ENCODE measurements at places on chromosomes 7 and 10.

- no peak for DNase-seq
These were observed 124.3 kb upstream of the WNT16 start for GRCh38 chr7:121204537-121204936.

DNA sequence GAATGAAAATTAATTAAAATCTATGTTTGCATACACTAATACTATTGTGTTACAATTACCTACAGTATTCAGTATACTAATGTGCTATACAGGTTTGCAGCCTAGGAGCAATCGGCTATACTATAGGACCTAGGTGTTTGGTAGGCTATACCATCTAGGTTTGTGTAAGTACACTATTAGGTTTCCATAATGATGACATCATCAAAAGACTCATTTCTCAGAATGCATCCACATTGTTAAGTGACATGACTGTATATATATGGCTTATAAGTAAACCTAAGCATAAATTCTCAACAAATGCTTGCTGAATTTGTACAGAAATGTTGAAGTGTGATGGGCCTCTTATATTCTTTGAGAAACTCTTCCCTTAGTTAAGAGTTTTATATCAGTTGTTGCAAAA is 206.5 kb upstream of the ZWINT start:
- DNase-seq: no peak

GRCh38 chr10:132477066-132477397 is 60.6 kb upstream of the INPP5A start:
- no peak for DNase-seq

DNA sequence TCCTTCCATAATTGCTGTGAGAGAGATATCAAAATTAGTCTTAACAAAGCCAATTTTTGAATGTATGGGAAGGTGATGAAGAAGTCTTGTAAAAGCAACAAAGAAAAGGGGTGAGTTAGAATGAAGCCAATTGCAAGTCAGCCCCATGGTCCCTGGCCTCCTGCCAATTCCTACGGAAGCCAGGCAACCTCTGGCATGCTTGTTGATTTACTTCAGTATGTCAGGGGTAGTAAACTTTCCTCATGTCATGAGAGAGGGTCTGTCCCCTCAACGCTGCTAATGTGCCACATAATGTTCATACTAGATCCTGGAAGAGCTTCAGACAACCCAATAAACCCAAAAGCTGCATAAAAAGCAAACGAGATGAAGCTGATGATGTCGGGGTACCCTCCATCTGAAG is 159.1 kb upstream of the YAE1 start:
- DNase-seq: no peak

DNA sequence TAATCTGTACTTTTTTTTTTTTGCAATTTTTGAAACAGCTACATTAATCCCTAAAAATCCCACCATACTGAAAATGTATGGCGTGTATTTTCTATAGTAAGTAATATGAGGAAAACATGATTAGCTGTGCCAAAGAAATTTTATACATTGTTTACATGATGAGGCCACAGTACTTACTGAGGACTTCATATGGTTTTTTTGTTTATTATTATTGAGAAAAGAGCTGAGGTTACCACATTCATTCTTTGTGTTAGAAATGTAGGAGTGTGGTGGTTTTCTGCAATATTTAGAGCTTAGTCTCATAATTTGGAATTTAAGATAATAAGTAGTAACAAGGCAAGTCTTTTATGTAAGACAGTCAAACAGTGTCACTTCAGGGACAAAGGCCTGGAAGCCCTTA is 45.1 kb downstream of the SLC25A40 start:
- DNase-seq: no peak
